Left ventricle myocardium inferior (tissue), 1 donor: ENCODE measurements at places on chromosomes 2 and 18. TPM values are rescaled to one million over a fixed set of nuclear protein-coding genes. Genes with fewer than 3 reads are reported as not detected.

- no peaks in the 10 kb centered on the region for H3K27me3 ChIP-seq
- no peak overlapping the region for H3K4me3 ChIP-seq
- no peak overlapping the region for H3K27ac ChIP-seq
- no peak for DNase-seq
- no peaks in the 10 kb centered on the region for H3K4me1 ChIP-seq
- H3K36me3 ChIP-seq: no peaks in the 10 kb centered on the region
These were observed 88.8 kb downstream of the GFPT1 start for GRCh38 chr2:69298261-69298660.

DNA sequence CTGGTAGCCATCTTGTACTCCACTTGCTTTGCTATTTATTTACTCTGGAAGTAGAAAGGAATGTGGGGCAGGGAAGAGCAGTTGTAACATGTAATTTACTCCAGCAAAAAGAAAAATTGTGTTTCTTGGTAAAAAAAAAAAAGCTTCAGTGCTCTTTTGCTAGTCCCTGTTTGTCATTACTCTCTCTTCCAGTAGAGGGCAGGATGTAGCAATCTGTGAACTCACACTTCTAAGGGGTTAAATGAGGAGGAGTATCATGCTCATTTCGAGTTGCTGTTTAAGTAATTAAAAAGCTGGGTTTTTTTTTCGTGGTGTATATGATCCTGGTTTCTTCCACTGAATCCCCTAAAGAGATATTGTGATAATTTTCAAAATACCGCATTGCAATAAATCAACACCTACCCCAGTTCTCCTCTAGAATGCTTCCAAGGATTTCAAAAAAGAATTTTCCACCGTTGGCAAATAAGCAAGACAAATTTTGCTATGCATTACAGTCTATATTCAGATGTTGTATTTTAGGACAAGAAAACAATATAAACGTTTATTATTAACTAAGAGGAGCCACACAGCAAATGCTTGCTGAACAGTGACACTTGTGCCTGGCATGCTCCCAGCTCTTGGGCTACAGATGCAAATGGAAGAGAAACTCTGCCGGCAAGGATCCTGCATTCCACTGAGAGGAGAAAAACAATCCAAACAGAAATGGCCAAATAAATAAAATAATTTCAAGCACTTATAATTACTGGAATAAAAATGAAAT is 261.6 kb downstream of the ASXL3 start:
- H3K4me1 ChIP-seq: no peaks in the 10 kb centered on the region
- no peak overlapping the region for H3K4me3 ChIP-seq
- H3K27ac ChIP-seq: no peak overlapping the region
- no peak for DNase-seq
- H3K36me3 ChIP-seq: no peaks in the 10 kb centered on the region

RNF125 gene
- 3.5 TPM for total RNA-seq

ARMC9 gene
- 3.1 TPM for total RNA-seq

IMPACT gene
- total RNA-seq: 20.2 TPM

GAREM2 gene
- total RNA-seq: 0.93 TPM

DNA sequence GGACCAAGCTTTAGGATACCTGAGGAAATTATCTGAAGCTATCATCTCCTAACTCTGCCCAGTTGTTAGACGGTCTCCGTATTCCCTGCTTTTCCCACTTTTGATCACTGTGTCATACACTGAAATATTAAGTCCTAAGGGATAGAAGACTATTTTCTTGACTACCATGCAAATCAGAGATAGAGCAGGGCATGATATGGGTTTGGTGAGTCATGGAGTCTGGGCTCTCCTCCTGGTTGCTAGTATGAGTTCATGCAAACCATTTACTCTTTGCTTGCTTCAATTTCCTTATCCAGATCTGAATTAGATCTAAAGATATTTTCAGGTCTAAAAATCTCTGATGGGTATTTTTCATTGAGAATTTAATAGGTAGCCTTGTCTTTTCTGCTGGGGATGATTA is 55.0 kb downstream of the EHBP1 start:
- no peak for DNase-seq
- no peaks in the 10 kb centered on the region for H3K27me3 ChIP-seq
- no peak overlapping the region for H3K27ac ChIP-seq
- H3K36me3 ChIP-seq: no peaks in the 10 kb centered on the region

GRCh38 chr2:232699110-232699509 is 2.0 kb downstream of the GIGYF2 start:
- peaks cover 70% of the 10 kb centered on the region for H3K4me1 ChIP-seq
- no peaks in the 10 kb centered on the region for H3K27me3 ChIP-seq
- no peak overlapping the region for H3K27ac ChIP-seq
- H3K36me3 ChIP-seq: peaks cover 9% of the 10 kb centered on the region

GRCh38 chr18:48673853-48674721 is 135.3 kb downstream of the CTIF start:
- peak overlapping the region; percentile 47 for H3K27ac ChIP-seq
- H3K4me3 ChIP-seq: no peak overlapping the region
- peaks cover 56% of the 10 kb centered on the region for H3K4me1 ChIP-seq
- peaks cover 19% of the 10 kb centered on the region for H3K36me3 ChIP-seq
- H3K27me3 ChIP-seq: no peaks in the 10 kb centered on the region

RAB17 gene
- total RNA-seq: 4.5 TPM

DNA sequence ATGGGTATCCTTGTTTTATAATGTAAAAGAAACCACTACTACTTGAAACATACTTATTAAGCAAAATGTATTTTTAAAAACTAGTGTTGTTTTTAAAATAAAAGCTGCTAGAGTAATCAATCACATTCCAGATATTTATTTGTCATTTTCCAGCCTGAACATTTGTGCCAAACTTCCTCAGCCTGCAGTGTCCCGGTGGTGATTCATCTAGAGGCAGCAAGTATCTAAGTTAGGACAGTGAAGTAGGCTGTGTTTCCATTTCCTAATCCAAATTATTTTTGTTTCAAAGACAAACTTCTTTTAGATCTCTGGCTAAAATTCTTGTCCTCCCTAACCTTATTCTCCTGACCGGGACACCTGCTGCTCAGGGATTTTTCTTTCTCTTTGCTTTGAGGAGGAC is 12.8 kb upstream of the GCG start:
- H3K4me1 ChIP-seq: no peaks in the 10 kb centered on the region
- no peak overlapping the region for H3K27ac ChIP-seq
- no peaks in the 10 kb centered on the region for H3K27me3 ChIP-seq

- H3K27me3 ChIP-seq: no peaks in the 10 kb centered on the region
- no peak overlapping the region for H3K27ac ChIP-seq
- H3K4me1 ChIP-seq: peaks cover 16% of the 10 kb centered on the region
- H3K4me3 ChIP-seq: no peak overlapping the region
These were observed 99.7 kb upstream of the UGP2 start for GRCh38 chr2:63741884-63742579.

SLC9A2 gene
- total RNA-seq: 0.25 TPM

GRCh38 chr2:105432749-105433148 is 33.9 kb upstream of the FHL2 start:
- H3K4me3 ChIP-seq: peak overlapping the region; percentile 66
- H3K27me3 ChIP-seq: no peaks in the 10 kb centered on the region
- no peak for DNase-seq
- H3K27ac ChIP-seq: peak overlapping the region; percentile 94
- peaks cover 57% of the 10 kb centered on the region for H3K4me1 ChIP-seq

DNA sequence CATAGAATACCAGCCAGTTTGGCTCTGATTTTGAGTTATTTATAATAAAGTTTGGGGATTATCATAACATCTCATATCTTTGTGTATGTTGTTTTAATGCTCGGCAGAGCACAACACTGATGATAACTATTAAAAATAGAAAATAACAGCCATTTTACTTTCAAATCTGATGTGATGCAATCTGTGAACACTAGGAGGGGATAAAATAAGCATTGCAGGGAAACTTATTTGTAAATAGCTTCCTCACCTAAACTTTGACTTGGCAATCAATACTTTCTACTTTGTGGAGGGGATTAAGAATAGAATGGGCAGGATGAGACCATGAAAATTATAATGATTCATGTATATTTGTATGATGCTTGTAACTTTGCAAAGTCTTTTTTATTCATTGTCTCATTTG is 54.4 kb downstream of the USP14 start:
- H3K4me3 ChIP-seq: no peak overlapping the region
- H3K27ac ChIP-seq: no peak overlapping the region
- peaks cover 87% of the 10 kb centered on the region for H3K36me3 ChIP-seq
- no peaks in the 10 kb centered on the region for H3K27me3 ChIP-seq
- H3K4me1 ChIP-seq: no peaks in the 10 kb centered on the region
- no peak for DNase-seq

DNA sequence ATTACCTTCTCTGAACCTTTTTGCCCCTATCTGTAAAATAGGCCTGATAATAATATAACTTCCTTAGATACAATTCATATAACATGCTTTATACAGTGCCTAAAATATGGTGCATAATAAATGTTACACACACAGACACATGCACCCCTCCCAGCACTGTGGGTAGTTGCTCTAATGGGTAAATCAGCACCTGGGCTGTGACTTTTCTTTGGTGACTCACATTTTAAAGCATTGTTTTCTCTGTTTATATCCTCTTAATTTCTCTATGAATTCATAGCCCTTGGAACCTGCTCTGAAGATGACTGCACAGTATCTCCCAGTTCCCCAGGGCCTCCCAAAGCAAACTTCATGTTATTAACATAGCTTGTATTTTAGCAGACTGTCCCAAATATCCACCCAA is 248.2 kb upstream of the TNP1 start:
- no peak overlapping the region for H3K27ac ChIP-seq
- H3K4me1 ChIP-seq: no peaks in the 10 kb centered on the region
- no peak for DNase-seq
- no peaks in the 10 kb centered on the region for H3K27me3 ChIP-seq
- H3K36me3 ChIP-seq: no peaks in the 10 kb centered on the region

DNA sequence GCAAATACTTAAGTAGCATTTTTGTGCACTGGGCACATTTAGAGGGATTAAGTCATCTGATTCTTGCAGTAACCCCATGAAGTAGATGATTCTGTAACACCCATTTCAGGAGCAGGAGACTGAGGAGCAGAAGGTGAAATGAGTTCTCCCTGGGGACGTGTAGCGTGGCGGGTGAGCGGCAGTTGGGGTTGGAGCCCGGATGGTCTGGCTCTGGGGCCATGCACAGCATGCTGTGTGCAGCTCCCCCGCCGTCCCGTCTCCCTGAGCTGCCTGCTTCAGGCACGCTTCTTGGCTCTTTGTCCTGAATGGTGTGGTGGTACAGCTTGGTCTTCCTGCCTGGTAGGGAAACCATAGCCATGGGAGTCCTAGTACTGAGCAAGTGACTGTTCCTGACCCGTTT is 32.4 kb downstream of the INPP4A start:
- DNase-seq: no peak
- no peaks in the 10 kb centered on the region for H3K36me3 ChIP-seq
- no peak overlapping the region for H3K4me3 ChIP-seq

GRCh38 chr18:5410582-5410981 is 115.1 kb upstream of the ZBTB14 start:
- H3K4me3 ChIP-seq: no peak overlapping the region
- H3K36me3 ChIP-seq: no peaks in the 10 kb centered on the region
- no peak overlapping the region for H3K27ac ChIP-seq
- no peaks in the 10 kb centered on the region for H3K27me3 ChIP-seq

- no peak overlapping the region for H3K27ac ChIP-seq
- no peak for DNase-seq
- no peak overlapping the region for H3K4me3 ChIP-seq
- H3K27me3 ChIP-seq: no peaks in the 10 kb centered on the region
- H3K4me1 ChIP-seq: no peaks in the 10 kb centered on the region
These were observed 58.0 kb upstream of the SMAD7 start for GRCh38 chr18:49008716-49009115.

DNA sequence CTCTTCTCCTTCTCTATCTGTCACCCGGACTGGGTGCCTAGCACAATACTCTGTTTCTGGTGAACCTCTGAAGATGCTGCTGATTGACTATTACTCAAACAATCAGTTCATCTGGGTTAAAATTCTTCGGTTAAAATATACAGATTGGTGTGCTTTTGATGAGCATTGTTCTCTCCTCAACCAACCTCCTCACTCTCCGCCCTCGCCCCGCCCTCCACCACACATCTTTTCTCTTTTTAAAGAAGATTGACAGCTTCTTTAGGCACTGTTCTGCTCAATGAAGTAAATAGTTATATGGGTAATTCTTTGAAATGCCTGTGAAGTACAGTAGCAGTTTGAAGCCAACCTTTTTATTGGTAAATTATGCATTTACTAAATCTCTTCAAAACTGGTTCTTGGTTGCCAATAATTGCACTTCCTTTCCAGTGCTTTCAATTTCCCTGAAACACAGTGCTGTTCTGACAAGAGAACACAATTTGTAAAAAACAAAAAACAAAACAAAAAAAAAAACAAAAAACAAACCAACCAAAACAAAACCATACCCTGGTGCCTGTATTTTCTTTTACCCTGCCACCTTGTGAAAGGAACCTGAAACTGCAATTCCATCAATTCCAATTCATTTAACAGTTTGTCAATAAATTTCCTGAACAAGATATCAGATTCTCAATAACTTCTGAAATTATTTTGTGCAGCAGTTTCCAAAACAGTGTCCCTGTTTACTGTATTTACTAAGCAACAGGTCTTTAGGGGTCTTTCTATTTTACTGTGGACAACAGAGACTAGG is 188.6 kb downstream of the LRP1B start:
- no peaks in the 10 kb centered on the region for H3K36me3 ChIP-seq
- DNase-seq: no peak
- no peaks in the 10 kb centered on the region for H3K4me1 ChIP-seq

- H3K4me1 ChIP-seq: peaks cover 37% of the 10 kb centered on the region
- H3K27ac ChIP-seq: peak overlapping the region; percentile 95
- H3K27me3 ChIP-seq: no peaks in the 10 kb centered on the region
- H3K4me3 ChIP-seq: peak overlapping the region; percentile 86
These were observed 16.4 kb downstream of the PTPN18 start for GRCh38 chr2:130372055-130372832.

GRCh38 chr2:240915526-240916341 is 9.6 kb downstream of the CROCC2 start:
- H3K4me1 ChIP-seq: peaks cover 44% of the 10 kb centered on the region
- H3K4me3 ChIP-seq: peak overlapping the region; percentile 35
- H3K27ac ChIP-seq: no peak overlapping the region
- H3K27me3 ChIP-seq: peaks cover 47% of the 10 kb centered on the region
- peak; percentile 12 for DNase-seq
- no peaks in the 10 kb centered on the region for H3K36me3 ChIP-seq

GRCh38 chr18:9536354-9537152 is 61.2 kb downstream of the RALBP1 start:
- H3K27me3 ChIP-seq: no peaks in the 10 kb centered on the region
- H3K4me1 ChIP-seq: peaks cover 3% of the 10 kb centered on the region
- H3K27ac ChIP-seq: no peak overlapping the region
- no peak for DNase-seq
- no peak overlapping the region for H3K4me3 ChIP-seq

- no peak for DNase-seq
- H3K4me3 ChIP-seq: no peak overlapping the region
- peaks cover 85% of the 10 kb centered on the region for H3K36me3 ChIP-seq
These were observed 64.5 kb downstream of the COA5 start for GRCh38 chr2:98543842-98544241.

DNA sequence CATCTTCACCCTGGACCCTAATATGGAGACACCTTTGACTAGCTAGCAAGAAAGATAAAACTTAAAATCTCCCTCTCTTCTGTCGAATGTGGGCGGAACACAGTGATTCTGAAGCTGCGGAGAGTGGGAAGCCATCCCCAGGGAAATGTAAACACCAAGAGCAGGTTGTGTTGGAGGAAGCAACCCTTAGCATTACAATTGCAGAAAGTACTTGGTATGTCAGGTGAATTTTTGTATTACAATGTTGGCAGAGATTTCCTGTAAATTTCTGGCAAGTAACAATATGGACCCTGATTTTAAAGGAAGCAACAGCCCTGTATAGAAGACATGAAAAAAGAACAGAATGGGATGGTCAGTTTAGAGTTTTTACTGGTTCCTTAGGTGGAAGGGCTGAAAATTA is 35.8 kb downstream of the TSN start:
- no peak for DNase-seq
- H3K4me3 ChIP-seq: no peak overlapping the region
- H3K27me3 ChIP-seq: peaks cover 46% of the 10 kb centered on the region
- H3K27ac ChIP-seq: no peak overlapping the region
- no peaks in the 10 kb centered on the region for H3K36me3 ChIP-seq
